ENCODE measurements at places on chromosomes 1 and 21. TPM values are rescaled to one million over a fixed set of nuclear protein-coding genes. Genes with fewer than 3 reads are reported as not detected.

The GBP5 gene
- 0.32 TPM for total RNA-seq

The GIPC2 gene
- total RNA-seq, result 0.43 TPM

The CYP4Z1 gene
- total RNA-seq, result not detected

The GABRD gene
- total RNA-seq, result not detected

The NLRP3 gene
- 0.97 TPM for total RNA-seq

The MCM3AP gene
- total RNA-seq, result 67.6 TPM

The PODN gene
- total RNA-seq, result 8.7 TPM

The GABPA gene
- total RNA-seq, result 19.6 TPM

The S100A7 gene
- total RNA-seq, result not detected

The SPRR2F gene
- total RNA-seq, result not detected

The S100A14 gene
- not detected for total RNA-seq

The SLAMF9 gene
- total RNA-seq, result not detected

The S100A4 gene
- total RNA-seq, result 165 TPM

The CD53 gene
- not detected for total RNA-seq

The C1QC gene
- not detected for total RNA-seq

The BGLAP gene
- total RNA-seq, result not detected

The VPS45 gene
- total RNA-seq, result 57.9 TPM

The EBNA1BP2 gene
- 91.5 TPM for total RNA-seq

The LIN9 gene
- 4.2 TPM for total RNA-seq

The BEST4 gene
- not detected for total RNA-seq

The BMP8B gene
- not detected for total RNA-seq

The KCNE1 gene
- total RNA-seq, result under 0.01 TPM

The FAM72A gene
- total RNA-seq, result 2.3 TPM

The C1orf87 gene
- not detected for total RNA-seq

The TSTD1 gene
- 1.6 TPM for total RNA-seq

The PCP4 gene
- not detected for total RNA-seq

The HSD3B2 gene
- not detected for total RNA-seq

The HES2 gene
- not detected for total RNA-seq

The ATP5PO gene
- 114 TPM for total RNA-seq

The SYPL2 gene
- total RNA-seq, result 4.5 TPM
